ENCODE measurements at places on chromosomes 1 and 21. TPM values are rescaled to one million over a fixed set of nuclear protein-coding genes. Genes with fewer than 3 reads are reported as not detected.

FOXD3 gene
- not detected for total RNA-seq

SIK1 gene
- 0.98 TPM for total RNA-seq

PRRX1 gene
- total RNA-seq = 269 TPM

AMPD1 gene
- total RNA-seq = not detected

GJA9 gene
- total RNA-seq = 0.07 TPM

FAM43B gene
- total RNA-seq = 0.13 TPM

CD48 gene
- not detected for total RNA-seq
